ENCODE measurements at places on chromosomes 16 and 17.

- DNase-seq = no peak
Measured at GRCh38 chr16:16022683-16023064, 73.3 kb downstream of the ABCC1 start.

DNA sequence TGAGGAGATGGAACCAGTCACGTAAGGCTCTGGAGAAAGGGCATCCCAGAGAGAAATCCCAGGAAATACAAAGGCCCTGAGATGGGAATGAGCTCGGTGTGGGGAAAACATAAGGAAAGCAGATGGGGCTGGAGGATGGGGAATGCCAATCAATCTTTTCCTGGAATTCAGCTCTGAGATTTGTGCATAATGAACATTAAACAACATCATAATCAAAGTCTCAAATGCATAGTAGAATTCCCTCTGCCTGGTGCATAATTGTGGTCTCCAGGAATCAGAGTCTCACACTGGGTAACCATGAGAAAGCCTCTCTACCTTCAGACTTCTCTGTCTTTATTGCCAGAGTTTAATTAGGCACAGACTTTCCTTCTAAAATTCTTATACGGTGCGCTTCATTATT, 30.8 kb downstream of the OTOA start:
- DNase-seq = no peak

GRCh38 chr16:28279006-28279405, 13.3 kb upstream of the SBK1 start:
- no peak for DNase-seq

GRCh38 chr16:9970796-9971195, 211.4 kb downstream of the GRIN2A start:
- no peak for DNase-seq

DNA sequence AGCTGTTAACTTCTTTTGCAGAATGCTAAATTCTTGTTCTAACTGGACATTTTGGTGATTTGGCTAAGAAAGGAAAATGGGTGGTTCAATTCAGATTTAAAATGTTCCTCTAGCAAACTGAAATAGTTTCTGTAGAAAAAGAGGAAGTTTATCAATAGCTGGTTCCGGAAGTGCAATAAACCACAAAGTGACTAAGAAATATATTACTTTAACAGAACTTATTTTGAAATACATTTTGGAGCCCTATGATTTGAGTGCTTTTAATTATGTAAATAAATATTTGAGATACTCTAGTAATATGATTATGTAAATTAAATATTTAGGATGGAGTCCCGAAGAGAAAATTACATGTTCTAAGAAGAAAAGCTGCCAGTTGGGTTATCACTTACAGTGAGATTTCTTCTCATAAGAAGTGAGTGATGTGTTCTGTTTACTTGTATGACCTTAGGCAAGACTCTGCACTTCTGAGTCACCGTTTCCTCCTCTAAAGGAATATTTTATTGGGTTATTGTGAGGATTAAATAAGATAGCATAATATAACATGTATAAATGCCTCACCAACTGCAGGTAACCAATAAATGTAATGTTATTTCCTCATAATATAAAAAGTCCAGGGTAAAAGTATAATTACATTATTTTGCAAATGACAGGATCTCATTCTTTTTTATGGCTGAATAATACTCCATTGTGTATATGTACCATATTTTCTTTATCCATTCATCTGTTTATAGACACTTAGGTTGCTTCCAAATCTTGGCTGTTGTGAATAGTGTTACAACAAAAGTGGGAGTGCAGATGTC, at the start of gene EVI2B:
Gene EVI2B, minus strand, starts transcription at position 73 of the 800 bp plus-strand sequence. CDS start 8,445 bp downstream, outside the sequence.
- no peak for DNase-seq

DNA sequence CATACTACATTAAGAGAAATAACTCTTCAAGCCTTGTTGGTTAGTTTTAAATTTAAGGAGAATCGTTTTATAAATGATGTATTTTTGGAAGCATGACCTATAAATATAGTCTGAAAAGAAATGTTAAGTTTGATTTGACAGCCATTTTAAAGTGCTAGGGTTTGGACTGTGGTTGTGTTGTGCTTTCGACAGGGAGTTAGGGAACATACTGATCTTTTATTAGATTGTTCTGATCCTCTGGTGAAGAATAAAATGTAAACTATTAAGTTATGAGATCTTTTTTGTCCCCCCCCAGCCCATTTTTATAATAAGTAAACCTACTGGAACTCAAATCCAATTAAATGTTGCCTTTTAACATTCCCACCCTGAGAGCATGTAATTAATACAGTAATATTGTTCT, 12.0 kb downstream of the TAF15 start:
- DNase-seq = no peak

- DNase-seq = no peak
Measured at GRCh38 chr16:73205153-73205886, 157.4 kb upstream of the ZFHX3 start.

- peak; percentile 52 for DNase-seq
Measured at GRCh38 chr17:49545007-49545660, 30.5 kb upstream of the NXPH3 start.

GRCh38 chr16:12083631-12084030, 107.1 kb downstream of the SNX29 start:
- DNase-seq = no peak

GRCh38 chr17:16491703-16492612, at the start of gene LRRC75A:
LRRC75A (minus strand) TSS chr17:16492193; CDS start chr17:16491990, 203 bp downstream.
- DNase-seq = peak; percentile 96

DNA sequence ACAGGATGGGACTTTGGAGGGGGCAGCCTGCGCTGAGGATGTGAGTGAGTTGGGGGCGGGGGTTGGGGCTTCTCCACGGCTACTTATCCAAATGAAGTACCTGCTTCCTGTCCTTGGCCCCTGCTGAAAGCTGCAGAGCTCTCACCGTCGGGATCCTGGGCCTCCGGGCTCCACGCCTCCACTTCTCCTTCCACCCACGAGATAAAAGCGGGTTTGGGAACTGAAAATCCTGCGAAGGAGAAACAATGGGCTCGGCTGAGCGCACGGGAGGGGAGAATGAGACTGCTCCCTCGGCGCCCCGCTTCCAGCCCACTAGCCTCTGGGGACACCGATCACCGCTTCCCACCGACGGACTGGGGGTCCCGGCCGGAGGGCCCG, 486 bp downstream of the ZNF785 start:
- peak; percentile 80 for DNase-seq

GRCh38 chr17:73349138-73349537, 37.3 kb upstream of the CDC42EP4 start:
- peak; percentile 65 for DNase-seq

GRCh38 chr16:2273484-2273883, 5.6 kb upstream of the RNPS1 start:
- no peak for DNase-seq
